ENCODE measurements at places on chromosomes 12 and 14.

- no peak for DNase-seq
Observed at GRCh38 chr12:69002969-69003368, 70.0 kb upstream of the CPM start.

DNA sequence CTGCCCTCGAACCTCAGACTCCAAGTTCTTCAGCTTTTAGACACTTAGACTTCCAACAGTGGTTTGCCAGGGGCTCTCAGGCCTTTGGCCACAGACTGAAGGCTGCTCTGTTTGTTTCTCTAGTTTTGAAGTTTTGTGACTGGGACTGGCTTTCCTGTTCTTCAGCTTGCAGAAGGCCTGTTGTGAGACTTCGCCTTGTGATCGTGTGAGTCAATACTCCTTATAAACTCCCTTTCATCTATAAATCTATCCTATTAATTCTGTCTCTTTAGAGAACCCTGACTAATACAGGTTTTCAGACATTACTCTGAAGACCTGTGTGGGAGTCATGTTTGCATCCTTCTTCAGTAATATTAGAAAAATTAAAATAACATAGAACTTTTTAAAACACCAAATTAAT is 289.1 kb downstream of the RMST start:
- no peak for DNase-seq

DNA sequence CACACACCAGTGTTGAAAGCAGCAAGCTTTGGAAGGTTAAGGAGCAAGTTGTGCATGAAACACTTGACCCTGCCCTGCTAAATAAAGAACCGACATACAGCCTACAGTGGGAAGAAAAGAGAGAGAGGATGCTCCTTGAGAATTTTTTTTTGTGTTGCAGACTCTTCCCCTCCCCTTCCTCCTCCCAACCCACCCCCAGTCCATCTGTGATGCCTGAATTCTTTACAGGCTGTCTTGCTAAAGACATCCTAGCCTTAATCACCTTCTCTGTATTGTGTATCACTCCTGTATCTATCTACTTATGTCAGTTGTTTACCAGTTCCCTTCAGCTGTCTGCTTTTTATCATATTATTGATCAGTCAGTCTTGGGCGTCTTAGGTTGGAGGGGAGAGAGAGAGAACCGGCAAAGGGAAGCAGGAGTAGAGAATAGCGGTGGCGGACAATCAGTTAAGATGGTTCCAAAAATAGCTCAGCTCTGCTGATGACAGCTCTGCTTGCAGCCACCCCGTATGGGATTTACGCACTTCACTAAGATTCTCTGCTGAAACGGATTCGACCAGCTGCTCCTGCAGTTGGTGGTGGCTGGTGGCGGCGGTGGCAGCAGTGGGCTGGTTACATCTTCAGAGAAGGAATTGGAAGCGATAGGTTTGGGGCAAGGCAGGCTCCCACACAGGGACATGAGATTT is 664.7 kb downstream of the NRXN3 start:
- no peak for DNase-seq

DNA sequence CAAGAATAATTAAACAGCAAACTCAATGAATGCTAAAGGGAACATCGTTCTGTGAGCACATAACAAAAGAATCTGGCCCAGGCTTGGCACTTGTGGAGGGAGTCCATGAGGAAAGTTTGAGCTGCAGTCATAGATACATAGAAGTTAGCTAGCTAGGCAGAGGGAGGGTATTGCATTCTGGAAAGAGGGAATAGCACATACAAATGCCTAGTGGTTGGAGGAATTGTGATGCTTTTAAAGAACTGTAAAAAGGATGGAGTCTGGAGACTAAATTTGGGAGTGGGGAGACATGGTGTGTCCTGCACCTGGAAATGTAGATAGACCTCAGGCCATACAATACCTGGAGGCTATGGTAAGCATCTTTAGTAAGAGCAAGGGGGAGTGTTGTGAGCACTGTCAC is 24.0 kb downstream of the SLC35E3 start:
- DNase-seq, result no peak

DNA sequence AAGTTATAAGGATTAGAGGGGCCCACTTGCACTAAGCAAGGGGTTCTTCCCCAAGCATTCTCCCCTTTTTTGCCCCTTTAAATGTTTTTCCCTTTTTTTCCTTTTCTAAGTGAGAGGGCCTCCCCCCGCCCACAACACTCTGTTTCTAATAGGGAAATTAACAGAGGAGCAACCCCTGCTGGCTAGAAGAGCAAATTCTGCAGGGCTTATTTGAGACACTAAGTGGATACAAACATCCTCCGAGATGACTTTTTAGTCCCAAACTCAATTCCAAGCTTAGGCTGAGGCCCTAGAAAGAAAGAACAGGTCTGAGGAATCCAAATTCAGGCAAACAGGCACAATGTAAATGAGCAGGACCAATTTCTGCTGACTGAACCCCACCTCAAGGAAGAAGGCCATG is 138.9 kb downstream of the GPR65 start:
- DNase-seq, result no peak

DNA sequence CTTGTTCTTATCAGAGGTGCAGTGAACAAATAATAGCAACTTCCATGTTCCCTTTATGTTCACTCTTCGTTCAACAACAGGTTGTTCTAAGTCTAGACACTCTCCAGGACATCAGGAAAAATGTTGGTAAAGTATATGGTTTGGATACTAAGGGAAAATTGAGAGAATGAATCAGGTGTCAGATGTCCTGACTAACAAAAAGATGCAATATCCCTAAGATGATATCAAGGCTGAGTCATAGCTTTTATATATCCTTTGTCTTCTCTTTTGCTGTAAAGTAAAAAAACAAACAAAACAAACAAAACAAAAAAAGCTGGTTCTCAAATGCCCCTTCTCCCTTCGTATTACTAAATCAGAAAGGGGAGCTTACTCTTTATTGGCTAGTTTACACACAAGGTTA is 11.1 kb downstream of the GLIPR1L1 start:
- peak; percentile 46 for DNase-seq

DNA sequence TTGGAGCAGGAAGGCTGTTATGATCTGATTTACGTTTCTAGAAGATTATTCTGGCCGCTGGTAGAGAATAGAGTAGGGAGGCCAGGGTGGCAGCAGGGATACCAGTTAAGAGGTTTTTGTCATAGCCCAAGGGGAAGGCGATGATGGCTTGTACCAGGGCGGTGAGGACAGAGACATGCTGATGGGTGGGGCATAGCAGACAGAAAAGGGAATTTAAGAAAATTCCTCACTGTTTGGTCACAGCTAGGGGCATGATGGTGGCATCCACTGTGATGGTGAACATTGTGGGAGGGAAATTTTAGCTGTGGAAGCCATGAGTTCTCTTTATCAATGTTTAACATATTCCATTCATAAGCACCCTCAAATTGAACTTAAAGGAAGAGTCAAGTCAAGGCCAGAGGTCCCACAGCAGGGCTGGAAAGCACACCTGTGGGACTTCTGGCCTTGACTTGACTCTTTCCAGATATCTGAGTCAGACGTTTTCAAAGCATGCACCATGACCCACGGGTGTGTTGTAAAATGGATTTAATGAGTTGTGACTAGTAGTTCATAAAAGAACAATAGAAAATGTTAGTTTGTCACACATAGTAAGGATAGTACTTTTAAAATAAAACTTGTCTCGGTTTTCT is 134.6 kb downstream of the CHST11 start:
- DNase-seq, result peak; percentile 40

GRCh38 chr12:130219929-130220705 is 57.9 kb downstream of the FZD10 start:
- DNase-seq, result no peak

GRCh38 chr14:105488781-105489541 is 2.1 kb upstream of the TEDC1 start:
- no peak for DNase-seq

DNA sequence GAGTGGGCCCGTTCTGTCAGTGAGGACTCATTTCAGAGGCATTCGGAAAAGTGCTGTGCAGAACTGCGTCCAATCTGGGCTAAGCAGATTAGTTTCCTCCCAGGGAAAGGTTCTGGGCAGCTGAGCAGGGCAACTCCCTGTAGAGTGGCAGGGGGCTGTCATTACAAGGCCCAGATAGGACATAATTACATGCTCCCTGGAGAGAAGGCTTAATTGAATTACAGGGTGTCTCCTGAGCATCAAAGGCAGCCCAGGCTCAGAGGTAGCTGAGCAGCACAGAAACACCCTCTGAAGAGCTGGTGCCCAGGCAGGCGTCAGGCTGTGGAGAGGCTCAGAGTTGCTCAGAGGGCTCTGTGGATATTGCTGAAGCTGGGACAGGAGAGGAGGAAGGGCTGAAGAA is 36.0 kb downstream of the SLC8A3 start:
- no peak for DNase-seq

- no peak for DNase-seq
Observed at GRCh38 chr12:24947541-24948419, 1.1 kb downstream of the BCAT1 start.

GRCh38 chr12:45737638-45738037 is 8.1 kb downstream of the ARID2 start:
- no peak for DNase-seq

DNA sequence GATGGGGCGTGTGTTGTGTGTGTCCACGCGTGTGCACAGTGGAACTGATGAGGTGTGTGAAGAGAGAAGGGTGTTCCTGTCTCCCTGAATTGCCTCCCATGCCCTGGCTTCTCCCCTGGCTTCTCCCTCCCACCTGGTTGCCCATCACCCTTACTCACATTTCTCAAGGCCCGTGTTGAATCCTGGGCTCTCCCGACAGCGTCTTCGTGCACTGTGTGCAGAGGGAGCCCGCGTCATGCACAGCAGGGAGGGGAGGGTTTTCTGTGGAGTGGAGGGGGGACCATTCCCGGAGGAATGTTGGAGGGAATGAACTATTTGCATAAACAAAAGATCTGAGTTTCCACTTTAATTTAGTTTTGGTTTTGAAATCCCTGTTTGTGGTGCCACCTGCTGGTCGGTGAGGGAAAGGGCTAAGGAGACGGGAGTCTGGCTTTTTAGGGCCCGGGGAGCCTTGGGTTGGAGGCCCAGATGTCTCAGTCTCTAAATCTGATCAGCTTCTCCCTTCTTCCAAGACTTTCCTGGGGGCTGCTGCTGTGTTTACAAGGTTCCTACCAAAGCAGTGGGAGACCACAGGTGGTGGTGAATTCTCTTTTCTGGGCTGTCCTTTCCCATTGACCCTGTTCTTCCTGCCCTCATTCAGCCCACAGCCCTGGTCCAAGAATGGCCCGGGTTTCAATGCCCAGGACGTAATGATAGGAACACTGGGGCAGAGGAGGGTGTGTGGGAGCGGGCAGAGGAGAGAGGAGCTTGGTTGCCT is at the start of gene C1R:
TSS of gene C1R (minus strand) at position 217 of the 757 bp plus-strand sequence. CDS start at position 160, 57 bp downstream.
- peak; percentile 65 for DNase-seq

DNA sequence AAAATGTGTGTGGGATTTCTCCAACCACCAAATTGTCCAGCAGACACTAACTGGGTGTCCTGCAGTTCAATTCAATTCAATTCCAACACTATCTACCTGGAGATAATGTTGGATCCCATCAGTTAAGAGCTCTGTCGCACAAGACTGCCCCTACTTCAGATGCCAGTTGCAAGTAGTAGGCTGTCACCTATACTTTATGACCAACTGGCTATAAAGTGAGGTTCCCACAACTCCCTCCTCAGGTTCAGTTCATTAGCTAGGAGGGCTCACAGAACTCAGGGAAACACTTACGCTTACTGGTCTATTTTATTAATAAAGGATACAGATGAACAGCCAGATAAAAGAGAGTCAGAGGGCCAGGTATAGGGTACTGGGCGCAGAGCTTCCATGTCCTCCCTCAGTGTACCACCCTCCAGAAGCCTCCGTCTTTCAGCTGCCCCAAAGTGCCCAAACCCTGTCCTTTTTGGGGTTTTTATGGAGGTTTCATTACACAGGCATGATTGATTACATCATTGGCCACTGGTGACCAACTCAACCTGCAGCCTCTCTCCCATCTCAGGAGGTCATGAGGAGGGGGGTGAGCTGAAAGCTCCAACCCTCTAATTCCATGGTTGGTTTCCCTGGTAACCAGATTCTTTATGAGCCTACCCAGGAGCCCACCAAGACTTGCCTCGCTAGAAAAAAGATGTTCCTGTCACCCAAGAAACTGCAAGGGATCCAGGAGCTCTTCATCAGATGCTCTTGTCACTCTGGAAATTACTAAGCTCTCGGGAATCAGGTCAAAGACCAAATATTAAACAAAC is 7.5 kb upstream of the SERPINA5 start:
- no peak for DNase-seq

DNA sequence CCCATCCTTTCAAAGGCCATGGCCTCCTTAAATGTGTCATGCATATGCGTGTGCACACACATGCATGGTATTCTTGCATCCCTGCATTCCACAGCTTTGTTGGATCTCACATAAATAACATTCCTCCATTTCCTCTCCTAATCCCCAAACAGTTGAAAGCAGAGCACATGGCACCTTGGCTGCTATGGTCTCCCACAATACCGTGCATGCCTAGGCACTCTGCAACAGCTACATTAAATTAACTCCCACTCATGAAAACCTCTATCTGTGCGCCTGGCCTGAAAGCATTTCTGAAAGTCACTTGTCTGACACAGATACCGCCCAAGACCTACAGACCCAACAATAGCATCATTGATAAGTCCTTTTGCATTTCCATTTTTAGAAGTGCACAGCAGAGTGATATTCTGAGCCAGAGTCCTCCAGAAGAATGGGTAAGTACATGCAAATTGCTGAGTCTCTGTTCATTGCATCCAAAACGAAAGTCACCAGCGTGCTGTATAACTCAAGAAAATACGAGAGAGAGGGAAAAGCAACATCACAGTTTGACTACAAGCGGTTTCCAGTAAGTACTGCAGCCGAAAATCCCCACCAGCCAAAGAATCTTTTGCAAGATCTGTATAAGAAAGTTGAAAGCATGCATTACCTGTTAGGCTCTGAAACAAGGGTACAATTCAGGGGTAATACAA is 436 bp downstream of the ASB2 start:
- no peak for DNase-seq

DNA sequence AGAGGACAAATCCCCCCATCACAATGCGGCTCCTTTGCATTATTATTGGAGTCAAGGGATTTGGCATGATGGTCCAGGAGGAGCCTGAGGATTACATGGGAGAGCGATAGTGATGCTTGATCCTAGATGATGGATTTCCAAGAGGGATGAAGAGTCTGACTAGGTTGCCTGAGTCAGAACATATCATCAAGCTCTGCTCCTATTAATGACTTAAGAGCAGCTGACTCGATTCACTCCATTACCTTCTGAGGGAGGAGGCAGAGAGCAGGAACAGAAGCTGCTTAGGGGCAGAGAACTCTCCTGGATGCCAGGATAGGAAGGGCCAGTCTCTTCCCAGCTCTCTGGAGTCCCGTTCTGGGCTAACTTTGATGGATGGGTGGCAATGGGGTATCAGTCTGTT is 54.0 kb upstream of the CISTR start:
- peak; percentile 41 for DNase-seq

- no peak for DNase-seq
Observed at GRCh38 chr14:100670753-100671049, 56.0 kb upstream of the DLK1 start.

GRCh38 chr14:99615497-99616157 is 11.6 kb upstream of the CCDC85C start:
- DNase-seq, result peak; percentile 16

DNA sequence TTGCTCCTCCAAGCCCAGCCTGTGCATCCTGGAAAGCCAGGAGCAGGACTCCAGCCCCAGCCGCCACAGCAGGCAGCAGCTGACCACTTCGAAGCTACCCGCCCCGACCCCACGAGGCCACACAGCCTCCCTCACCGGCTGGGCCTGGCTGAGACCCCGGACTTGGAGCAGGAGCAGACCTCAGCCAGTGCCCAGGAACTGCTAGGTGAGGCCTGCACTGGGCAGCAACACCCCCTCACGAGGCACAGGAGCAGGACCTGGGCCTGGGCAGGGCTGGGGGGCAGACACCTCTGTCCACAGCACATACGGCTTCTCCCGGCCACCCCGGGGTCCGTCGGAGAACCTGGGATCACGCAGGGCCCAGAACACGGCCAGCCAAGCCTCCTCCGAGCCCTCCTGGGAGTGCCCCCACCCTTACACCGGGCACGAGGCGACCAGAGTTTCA is 137.4 kb upstream of the C14orf180 start:
- DNase-seq, result no peak
